Large intestine (tissue), 12 donors: ENCODE measurements at places on chromosomes 2 and 18.

GRCh38 chr2:96806468-96807126 lies 9.5 kb upstream of the CNNM3 start:
- no peaks in the 10 kb centered on the region for H3K27me3 ChIP-seq
- no peak overlapping the region for H3K27ac ChIP-seq
- no peak for DNase-seq

DNA sequence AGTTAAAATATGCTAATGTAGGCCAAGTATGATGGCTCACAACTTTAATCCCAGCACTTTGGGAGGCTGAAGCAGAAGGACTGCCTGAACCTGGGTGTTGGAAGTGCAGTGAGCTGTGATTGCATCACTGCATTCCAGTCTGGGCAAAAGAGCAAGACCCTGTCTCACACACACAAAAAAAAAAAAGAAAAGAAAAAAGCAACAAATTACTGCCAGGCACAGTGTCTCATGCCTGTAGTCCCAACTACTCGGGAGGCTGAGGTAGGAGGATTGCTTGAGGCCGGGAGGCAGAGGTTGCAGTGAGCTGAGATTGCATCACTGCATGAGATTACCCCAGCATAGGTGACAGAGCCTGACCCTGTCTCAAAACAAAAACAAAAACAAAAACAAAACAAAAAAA lies 110.6 kb downstream of the PRELID3A start:
- H3K36me3 ChIP-seq = no peaks in the 10 kb centered on the region
- no peak overlapping the region for H3K4me3 ChIP-seq
- H3K27ac ChIP-seq = no peak overlapping the region

DNA sequence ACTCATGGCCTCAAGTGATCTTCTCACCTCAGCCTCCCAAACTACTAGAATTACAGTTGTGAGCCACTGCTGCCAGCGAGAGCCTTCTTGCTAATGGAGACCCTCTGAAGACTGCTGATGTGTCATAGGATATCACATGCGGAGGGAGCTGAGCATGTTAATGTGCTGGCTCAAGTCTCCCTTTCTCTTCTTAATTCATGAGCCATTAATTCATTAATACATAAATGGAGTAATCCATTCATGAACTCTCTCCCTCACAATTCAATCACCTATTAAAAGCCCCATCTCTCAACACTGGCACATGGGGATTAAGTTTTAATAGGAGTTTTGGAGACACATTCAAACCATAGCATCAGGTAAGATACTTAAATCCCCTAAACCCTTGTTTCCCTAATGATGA lies 54.8 kb downstream of the SYT4 start:
- H3K36me3 ChIP-seq = no peaks in the 10 kb centered on the region
- H3K4me3 ChIP-seq = no peak overlapping the region
- H3K27ac ChIP-seq = no peak overlapping the region

DNA sequence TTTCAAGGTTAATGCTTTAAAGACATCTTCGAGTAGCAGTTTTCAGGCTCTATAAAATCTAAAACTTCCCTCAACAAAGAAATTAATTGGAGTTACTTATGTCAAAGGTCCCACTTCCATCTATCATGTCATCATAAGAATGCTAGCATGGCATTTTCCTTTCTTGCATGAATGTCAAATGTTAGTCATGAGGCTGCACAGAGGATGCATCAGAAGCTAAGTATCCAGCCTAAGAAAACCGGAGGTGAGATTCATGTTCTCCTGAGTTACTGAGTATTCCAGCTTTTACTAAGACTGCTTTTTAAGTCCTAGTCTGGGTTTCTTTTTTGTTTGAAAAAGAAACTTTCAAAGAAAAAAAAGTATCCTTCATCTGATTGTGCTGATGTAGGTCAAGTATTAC lies 130.6 kb upstream of the CDH19 start:
- no peak overlapping the region for H3K4me3 ChIP-seq
- no peaks in the 10 kb centered on the region for H3K36me3 ChIP-seq
- no peaks in the 10 kb centered on the region for H3K27me3 ChIP-seq
- no peak overlapping the region for H3K27ac ChIP-seq

GRCh38 chr18:44466997-44467396 lies 213.7 kb upstream of the SETBP1 start:
- H3K27ac ChIP-seq = no peak overlapping the region
- no peaks in the 10 kb centered on the region for H3K4me1 ChIP-seq
